Neural crest cell (in vitro differentiated cells): ENCODE measurements at places on chromosomes 1 and 21.

- DNase-seq, result no peak
Observed at GRCh38 chr1:111045033-111045722, 81.5 kb upstream of the LRIF1 start.

DNA sequence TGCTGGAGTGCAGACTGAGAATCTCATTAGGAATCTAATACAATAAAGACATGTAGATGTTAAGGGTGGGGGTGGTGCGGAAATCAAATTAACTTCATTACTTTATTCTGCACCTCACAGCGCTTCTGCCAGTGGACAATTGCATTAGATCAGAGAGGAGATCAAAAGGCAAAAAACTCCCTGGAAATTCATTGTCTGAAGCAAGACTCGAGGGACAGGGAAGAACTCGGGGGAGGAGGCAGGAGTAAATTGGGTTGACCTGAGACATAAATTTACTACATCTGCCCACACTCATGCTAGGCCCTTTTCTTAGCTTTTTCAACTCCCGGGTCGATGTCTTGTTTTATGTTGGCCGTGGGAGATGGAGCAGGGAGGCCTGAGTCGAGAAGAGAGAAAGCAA lies 315.4 kb downstream of the SPATA17 start:
- no peak for DNase-seq

- DNase-seq, result no peak
Observed at GRCh38 chr1:1784933-1785332, 6.7 kb upstream of the NADK start.

GRCh38 chr1:235818632-235819136 lies 48.0 kb downstream of the LYST start:
- DNase-seq, result no peak
